Fibroblast of skin of scalp (primary cell): ENCODE measurements at places on chromosomes 4 and X.

DNA sequence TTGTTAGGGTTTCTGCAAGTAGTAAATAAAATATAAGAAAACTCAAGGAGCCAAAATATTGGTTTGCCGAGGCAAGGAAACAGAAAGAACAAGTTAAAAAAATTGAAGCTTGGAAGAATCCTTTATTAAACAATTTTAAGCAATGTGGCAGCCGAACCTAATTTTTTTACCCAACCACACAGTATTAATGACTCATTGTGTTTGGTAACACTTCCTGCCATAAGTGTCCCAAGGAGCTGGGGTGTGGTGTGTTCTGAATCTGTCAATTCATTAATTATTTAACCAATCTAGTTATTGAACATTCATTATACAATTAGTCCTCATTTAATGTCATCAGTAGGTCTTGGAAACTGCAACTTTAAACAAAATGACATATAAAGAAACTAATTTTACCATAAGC, 19.3 kb upstream of the CPE start:
- peak; percentile 70 for DNase-seq

DNA sequence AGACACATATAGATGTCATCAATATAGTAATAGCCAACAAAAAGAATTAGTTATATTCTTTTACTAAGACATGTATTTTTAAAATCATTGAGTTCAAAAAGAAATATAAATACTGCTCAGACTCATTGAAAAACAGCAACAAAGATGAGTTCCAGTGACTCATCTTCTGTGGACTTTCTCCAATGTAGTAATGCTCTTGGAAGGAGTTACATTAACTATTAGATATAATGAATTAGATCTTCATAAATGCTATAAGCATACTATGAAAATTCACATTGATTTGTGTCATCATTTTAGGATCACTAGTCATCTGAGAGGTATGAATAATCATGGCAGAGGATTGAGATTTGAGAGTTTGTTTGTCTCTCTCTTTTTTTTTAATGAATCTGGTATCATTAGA, 547.8 kb upstream of the PCDH7 start:
- DNase-seq = no peak

GRCh38 chr4:5120468-5120867, 69.2 kb downstream of the STK32B start:
- DNase-seq = peak; percentile 69

GRCh38 chr4:23922541-23923111, 32.8 kb upstream of the PPARGC1A start:
- DNase-seq = peak; percentile 13

DNA sequence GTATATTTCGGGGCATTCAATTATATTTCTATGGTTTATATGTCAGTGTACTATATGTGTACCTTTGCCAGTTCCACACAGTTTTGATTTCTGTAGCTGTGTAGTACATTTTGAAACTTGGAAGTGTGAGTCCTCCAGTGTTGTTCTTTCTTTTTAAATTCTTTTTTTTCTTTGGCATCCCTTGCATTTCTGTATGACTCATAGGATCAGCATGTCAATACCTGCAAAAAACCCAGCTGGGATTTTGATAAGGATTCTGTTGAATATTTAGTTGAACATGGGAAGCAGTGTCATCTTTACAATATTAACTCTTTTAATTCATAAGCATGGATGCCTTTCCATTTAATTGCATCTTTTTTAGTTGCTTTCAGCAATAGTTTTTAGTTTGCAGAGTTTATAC, 100.0 kb downstream of the SH3BGRL start:
- no peak for DNase-seq

DNA sequence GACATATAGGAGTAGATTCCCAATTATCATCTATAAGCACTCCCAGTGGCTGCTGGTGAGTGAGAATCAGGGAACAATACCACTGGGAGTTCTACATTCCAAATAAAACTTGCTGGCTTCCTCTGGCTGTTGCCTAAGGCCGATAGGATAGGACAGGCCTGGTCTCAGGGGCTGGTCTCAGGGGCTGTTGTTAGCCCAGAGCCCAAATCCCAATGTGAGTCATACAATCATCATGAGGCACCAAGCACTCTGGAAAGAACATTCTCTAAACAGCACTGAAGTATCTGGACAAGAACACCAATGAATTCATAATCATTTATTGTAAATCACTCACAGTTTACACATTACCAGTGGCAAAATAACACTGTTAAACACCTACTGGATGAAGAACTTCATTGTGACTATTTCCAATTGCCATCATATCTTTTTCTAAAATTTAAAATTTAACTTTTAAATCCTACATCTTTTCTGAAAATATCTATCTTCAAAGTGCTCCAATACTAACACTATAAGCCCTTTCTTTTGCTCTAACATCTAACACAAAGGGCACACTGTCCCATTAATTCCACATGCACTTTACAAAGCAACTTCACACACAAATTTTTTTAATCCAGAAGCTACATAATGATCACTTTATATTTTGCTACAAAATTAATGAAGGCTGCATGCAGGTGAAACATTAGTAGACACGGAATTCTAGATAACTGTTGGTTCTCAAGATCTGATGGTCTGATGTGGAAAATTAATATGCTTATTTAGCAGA, 67.6 kb upstream of the TMEM150C start:
- DNase-seq = peak; percentile 80

DNA sequence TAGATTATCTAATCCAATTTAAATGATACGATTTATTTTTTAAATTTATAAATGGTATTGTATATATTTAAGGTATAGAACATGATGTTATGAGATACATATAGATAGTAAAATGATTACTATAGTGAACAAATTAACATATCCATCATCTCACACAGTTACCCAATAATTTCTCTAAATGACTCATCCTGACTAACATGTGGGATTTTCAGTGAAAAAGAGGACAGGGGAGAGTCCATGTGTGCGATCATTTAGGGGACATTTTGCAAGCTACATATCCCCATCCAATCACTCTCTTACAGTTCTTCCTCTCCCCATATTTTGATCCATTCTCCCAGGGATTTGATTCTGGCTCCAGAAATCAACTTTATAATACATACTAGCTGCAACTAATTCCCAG, 88.2 kb downstream of the ABCB7 start:
- DNase-seq = no peak

GRCh38 chr4:161336621-161337020, 827.2 kb downstream of the FSTL5 start:
- DNase-seq = no peak

DNA sequence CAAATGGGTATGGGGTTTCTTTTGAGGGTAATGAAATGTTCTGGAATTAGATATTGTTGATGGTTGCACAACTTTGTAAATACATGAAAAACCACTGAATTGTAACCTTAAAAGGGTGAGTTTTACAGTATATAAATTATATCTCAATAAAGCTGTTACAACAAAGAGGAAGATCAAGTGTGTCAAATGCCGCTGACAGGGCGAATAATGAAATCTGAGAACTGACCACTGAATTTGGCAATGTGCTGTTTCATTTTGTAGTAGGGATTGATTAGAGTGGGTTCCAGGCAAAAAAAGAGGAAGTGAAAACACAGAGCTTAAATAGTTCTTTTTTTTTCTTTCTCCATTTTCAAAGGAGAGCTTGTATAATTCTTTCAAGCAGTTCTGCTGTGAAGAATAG, 161.1 kb upstream of the NAP1L5 start:
- DNase-seq = no peak

DNA sequence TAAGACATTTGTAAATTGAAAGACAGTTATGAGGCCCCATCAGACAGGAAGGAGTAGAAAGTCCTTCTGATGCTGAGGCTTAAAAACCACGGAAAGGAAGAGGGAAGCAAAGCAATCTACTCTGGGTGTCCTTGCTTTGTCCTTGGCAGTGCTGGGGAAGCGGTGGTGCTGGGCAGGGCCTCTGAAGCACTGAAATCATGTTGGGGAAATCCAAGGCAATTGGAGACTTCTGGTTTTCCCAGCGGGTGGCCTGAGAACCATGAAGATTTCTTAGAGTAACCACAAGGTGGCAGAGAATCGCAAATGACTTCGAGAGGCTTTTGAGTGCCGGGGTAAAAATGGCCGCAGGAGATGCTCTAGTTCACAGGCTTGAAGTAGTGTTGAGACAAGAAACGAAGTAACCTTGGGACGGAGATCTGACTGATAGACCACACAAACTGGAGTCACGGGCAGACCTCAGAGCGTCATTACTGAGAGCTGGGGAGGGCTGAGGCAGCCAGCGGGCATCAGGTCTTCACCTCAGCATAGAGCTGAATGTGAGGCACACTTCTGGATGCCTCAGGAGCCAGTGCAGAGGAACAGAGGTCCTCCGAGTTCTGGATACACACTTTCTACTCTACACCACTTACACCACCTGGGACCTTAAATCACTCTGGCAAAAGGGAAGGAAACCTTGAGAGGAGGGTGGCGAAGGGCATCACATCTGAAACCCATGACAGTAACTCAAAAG, 130.7 kb upstream of the GPRIN3 start:
- DNase-seq = peak; percentile 18

DNA sequence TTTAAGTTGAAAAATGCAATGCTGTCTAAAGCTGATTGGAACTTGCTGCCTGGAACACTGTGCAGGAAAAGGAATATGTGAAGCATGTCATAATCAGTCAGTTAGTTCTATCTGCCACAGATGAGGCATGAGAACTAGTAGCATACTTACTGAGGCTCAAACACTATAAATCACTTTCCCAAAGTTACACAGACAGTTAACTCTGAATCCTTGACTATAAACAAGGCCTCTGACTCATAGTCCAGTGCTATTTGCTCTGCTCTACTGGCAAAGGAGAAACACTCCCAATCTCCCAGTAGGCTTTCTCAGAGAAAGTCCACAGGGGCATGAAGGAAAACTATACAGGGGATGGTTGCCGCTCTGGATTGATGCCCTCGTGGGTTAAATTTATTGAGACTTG, 2078.4 kb upstream of the TENM3 start:
- peak; percentile 38 for DNase-seq

- DNase-seq = peak; percentile 67
These were observed 17.3 kb upstream of the SEL1L3 start for GRCh38 chr4:25879991-25880651.

- no peak for DNase-seq
These were observed 14.2 kb downstream of the SEPSECS start for GRCh38 chr4:25146076-25146475.

- peak; percentile 34 for DNase-seq
These were observed 21.2 kb upstream of the USP9X start for GRCh38 chrX:41064018-41064417.

DNA sequence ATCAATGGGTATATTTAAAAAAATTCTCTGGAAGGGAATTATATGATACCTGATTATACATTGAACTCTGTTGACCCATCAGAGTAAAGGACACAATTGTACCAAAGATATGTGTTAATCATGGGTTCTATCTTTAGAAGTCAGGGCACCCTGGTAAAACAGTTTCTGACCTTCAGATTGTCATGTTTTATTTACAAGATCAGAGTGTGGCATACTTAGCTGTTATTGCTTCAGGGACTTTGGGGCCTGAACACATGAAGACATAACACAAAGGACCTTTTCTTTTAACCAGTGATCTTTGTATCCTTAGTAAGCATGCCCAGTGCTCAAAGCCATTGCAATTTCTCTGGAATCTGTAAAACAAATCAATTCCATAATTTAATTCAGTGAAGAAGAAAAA, 204.8 kb upstream of the RPS6KA3 start:
- DNase-seq = no peak

GRCh38 chrX:115067812-115068211, 50.4 kb upstream of the IL13RA2 start:
- DNase-seq = no peak

DNA sequence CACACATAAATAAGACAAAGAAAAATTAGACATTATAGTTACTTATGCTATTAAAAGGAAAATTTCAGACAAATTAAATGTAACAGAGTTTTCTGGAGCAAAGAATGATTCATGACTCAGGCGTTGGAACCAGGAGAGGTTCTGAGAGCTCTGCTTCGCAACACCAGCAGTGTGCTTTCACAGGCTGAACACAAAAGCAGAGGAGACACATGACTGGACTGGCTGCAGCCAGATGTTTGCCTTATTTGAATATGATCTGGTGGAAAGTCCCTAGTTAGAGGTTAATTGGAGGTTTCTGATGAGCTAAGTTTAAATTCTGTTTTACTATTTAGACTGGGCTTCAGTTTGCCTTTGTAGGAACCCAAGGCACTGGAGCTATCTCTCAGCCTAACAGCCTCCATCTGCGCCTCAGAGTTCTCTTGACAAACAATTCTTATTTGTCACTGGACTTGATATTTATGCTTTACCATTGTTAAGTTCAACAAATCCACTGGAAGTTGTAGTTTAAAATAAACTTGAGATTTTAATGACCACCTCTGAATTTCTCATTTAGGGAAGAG, 16.2 kb downstream of the BOD1L1 start:
- DNase-seq = no peak

- DNase-seq = peak; percentile 49
These were observed 567.7 kb downstream of the MAGEB5 start for GRCh38 chrX:26783512-26784225.

- DNase-seq = no peak
These were observed 38.5 kb downstream of the ELF4 start for GRCh38 chrX:130071611-130072344.

- peak; percentile 45 for DNase-seq
These were observed 200.2 kb downstream of the HS3ST1 start for GRCh38 chr4:11228530-11228929.

DNA sequence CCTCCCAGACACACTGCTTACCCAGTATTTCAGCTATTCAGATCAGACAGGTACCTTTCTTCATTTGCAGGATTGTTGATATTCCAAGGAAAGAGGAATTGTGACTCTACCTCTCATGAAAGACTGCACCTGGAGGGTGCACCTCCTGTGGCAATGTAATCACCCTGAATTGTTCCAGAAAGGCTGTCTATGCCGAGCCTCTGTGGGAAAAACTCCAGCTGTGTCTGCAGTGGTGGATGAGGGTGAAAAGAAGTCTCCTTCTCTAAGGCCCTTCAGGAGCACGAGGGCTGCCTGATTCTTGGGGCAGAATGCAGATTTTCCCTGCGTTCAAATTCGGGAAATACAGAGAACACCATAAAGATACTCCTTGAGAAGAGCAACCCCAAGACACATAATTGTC, 108.2 kb upstream of the ADAMTS3 start:
- DNase-seq = no peak

DNA sequence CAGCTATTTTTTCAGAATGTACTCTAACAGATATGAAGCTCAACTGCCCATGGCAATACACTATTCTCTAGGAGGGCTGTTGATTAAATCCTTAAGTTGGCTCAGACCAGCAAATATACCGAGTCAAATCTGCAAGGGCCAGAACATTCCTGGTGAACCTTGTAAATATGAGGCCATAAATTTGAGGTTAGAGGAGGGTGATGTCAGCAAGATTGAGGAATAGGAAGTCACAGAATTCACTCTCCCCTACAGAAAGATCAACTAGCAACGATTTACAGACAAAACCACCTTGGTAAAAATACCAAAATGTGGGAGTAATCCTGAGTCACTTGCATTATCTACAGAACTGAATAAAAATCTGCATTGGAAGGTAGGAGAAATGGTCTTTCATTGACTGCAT, 399.3 kb downstream of the GPM6A start:
- DNase-seq = peak; percentile 71

- no peak for DNase-seq
These were observed 106.5 kb downstream of the CPZ start for GRCh38 chr4:8699063-8699385.

- DNase-seq = no peak
These were observed 61.6 kb downstream of the SCML1 start for GRCh38 chrX:17798921-17799320.
